NCI-H524 (cell line): ENCODE measurements at places on chromosomes 5 and 9.

DNA sequence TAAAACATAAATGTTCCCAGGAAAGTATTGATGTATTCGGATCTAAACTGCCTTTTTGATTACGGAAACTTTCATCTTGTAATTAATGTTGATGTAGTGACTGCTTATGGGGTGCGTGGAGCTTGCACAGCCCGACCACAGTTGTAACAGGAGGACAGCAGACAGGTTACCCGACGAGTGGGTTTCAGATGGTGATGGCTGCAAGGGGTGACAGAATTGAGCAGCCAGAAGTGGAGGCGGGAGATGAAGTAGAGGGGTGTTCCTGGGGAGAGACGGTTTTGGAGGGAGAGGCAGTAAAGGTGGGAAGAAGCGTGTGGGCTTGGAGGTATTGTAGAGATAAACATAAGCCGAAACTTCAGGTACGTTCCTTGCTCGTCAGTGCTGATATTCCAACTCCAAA, 5.8 kb downstream of the CEP72 start:
- no peak for DNase-seq

DNA sequence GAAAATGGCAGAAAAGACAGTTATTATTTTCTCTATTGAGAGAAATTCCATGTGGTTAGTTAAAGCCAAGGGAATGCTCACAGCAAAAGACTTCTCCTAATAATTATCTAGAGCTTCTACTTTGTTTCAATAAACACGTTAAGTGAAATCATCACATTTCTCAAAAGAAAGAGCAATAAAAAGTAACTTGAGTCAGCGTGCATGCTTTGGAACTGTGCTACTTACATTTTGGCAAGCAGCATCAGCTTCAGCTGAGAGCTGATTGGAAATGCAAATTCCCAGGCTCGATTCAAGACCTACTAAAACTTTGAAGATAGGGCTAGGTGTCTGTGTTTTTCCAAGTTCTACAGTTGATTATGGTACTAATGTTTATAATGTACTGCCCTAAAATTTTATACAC, 132.1 kb downstream of the CDH18 start:
- no peak for DNase-seq

GRCh38 chr5:87499478-87500410, 87.0 kb upstream of the CCNH start:
- no peak for DNase-seq

DNA sequence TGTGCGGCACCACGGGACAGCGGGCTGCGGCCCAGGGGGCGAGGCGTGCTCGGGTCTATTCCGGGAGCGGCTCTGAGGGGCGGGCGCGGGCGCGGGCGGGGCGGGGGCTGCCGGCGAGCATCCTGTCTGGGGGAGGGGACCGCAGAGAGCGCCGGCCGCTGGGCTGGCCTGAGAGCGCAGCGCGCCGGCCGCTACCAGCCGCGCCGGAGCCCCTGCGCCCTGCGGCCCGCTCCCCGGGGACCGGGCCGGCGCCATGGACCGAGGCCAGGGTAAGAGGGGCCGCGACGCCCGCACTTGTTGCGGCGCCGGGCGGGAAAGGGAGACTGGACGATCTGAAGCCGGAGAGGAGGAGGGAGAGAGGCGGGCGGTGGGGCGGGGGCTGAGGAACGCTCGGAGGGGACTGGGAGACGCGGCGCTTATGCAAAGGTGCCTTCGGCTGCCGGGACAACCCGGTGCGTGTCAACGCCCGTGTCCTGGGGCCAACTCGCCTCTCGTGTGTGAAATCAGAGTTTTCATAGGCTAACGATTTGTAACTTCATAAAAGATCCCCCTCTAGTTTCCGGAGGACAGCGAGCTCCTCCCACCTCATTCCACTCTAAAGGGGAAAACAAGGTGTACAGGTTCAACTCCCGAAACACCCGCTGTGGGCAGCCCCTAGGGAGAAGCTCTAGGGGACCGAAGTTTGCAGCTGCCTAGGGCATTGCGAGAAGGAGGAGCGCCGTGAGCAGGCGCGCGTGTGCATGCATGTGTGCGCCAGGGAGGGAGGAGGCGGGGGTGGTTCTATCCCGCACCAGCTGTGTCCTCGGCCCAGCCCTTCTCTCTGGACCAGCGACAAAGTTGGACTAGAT, at the start of gene AFAP1L1:
Gene AFAP1L1, plus strand, starts transcription at position 144 of the 848 bp plus-strand sequence. Its CDS starts 110 bp downstream, at position 254.
- peak; percentile 60 for DNase-seq

GRCh38 chr5:104498281-104498680, 935.7 kb upstream of the NUDT12 start:
- DNase-seq = no peak

GRCh38 chr9:93033531-93033930, 25.0 kb upstream of the SUSD3 start:
- DNase-seq = peak; percentile 50

GRCh38 chr9:110426052-110426709, 88.5 kb upstream of the TXNDC8 start:
- DNase-seq = no peak

DNA sequence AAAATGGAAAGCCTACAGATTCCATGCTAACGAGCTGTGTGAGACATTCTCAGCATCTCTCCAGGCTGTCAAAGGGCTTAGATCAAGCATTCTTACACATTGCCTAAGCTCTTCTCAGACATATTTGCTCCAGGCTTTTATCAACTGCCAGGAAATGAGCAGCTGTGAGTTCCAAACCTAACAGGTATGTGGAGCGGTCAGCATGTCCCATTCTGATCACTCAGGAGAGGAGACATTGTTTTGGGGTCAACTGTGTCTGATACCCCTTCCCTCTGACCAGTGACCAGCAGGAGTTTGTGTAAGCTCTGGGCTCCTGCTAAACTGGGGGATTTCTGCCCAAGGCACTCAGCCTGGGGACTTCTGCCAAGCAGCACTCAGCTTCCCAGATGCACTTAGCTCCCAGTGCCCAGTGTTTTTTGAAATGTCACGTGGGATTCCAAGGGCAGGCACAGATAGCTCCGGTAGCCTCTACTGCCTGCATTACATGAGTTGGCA, 229.1 kb downstream of the SEC61B start:
- DNase-seq = no peak

DNA sequence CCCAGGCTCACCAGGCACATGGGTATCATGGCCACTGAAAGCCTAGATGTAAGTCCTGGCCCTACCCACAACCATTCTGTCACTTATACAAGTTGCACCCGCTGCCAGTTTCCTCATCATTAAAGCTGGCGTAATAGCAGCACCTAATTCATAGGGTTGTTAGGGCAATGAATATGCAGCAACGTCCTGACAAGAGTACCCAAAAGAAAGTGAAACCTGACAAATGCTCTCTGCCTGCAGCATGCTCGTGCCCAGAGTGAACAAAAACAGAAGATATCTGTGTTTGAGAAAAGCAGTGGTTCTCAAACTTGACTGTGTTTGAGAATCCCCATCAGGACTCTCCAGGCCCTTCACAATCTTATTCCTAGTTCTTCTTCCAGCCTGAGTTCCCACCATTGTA, 632.4 kb downstream of the SEMA5A start:
- no peak for DNase-seq
